ENCODE measurements at places on chromosomes 7 and 10.

GRCh38 chr7:147047696-147048095 is 931.1 kb downstream of the CNTNAP2 start:
- DNase-seq: no peak

- no peak for DNase-seq
Measured at GRCh38 chr10:8336629-8337331, 282.3 kb downstream of the GATA3 start.

GRCh38 chr10:5447056-5447455 is 34.7 kb downstream of the NET1 start:
- DNase-seq: no peak

- DNase-seq: no peak
Measured at GRCh38 chr10:75406462-75407223, 5.1 kb upstream of the ZNF503 start.

GRCh38 chr10:132132421-132132841 is 54.3 kb upstream of the DPYSL4 start:
- DNase-seq: peak; percentile 42

- peak; percentile 75 for DNase-seq
Measured at GRCh38 chr7:43735802-43736603, 6.7 kb upstream of the COA1 start.

DNA sequence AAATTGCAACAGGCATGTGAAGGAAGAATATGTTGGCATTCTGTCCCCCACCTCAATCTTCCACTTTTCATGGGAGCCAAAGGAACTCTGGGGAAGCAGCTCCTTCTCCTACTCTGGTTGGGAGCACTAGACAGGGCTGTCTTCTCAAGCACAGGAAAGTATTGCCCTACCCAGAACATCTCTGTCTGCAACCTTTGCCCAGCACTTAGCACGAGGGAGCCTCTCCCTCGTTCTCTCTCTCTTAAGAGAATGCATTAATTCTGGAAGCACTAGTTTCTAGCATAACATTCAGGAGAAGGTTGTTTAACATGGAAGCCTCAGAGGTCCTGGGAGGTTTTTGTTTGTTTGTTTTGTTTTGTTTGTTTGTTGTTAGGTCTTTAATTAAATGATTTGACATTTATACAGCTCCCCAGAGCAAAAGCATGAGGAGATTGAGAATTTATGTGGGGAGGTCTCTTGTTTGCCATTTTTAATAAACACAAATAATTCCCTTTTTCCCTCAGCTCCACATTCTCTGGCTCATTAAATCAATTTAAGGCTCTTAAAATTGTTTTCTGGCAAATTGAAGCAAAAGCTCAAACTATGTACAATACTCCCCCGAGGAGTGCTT is 240.6 kb downstream of the TRIL start:
- DNase-seq: no peak

- DNase-seq: no peak
Measured at GRCh38 chr7:5001911-5002310, 42.9 kb upstream of the MMD2 start.

DNA sequence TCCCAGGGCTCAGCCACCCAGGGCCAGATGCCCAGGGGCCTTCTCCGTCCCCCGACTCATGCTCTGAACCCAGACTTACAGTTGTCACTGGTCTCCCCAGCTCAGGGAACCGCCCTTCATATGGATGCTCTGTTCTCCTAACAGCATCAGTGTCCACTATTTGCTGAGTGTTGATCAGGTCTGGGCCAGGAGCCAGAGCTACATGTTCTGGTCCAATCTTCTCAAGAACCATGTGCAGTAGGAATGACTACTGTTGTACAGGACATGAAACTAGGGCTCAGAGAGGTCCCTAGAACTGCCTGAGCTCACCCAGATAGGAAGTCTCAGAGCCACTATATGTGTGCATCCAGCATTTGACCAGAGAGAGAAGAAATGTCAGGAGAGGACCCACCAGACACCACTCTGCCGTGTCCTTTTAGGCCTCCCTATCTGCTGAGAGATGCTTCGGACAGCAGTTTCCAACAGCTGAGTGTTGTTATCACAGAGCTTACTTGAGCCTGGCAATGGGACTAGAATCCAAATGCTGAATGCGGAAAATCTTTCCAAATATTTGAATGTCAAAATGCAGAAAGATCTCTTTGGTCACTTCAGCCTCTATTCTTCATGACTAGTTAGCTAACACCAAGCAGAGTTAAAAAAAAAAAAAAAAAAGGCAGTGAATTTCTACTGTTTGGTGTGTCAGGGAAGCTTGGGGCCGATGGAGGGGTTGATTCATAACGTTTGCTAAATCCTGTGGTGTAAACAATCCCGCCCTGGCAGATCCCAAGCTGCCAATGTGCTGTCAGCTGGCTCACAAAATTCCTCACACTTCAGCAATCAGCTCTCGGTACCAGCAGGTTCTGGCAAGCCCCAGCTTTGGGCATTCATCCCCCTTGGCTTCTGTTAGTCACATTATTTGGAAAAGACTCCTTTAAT is 246.1 kb downstream of the TNS3 start:
- DNase-seq: no peak

DNA sequence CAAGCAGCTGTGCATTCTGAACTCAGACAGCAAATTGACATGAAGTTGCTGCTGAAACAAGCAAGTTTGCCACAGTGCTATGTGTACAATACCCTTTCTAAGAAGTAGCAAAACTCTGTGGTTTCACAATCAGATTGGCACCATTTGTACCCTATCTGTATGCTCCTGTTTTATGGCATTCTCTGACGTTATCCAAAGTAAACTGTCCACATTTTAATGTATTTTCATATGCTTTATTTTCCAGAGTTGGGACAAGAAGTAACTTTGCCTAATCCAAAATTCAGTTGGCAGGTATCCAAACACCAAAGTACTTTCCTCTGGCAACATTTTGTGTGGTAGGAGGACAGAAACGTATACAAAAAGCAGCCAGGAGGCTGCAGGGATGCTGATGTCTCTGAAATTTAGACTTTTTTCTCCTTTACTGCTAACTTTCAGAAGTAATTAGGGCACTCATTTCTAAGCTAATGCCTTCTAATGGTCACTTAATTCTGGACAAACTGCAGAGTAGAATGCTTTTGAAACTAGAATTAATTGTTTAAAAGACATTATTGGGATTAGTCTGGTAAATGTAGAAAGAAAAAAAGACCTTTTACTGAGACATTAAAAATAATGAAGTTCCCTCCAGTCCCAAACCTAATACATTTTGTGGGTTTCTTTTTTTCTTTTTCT is 414.7 kb upstream of the NRP1 start:
- DNase-seq: no peak

GRCh38 chr7:155850001-155850436 is 37.8 kb upstream of the SHH start:
- DNase-seq: no peak

- DNase-seq: no peak
Measured at GRCh38 chr10:112168733-112169132, 14.8 kb downstream of the GPAM start.

DNA sequence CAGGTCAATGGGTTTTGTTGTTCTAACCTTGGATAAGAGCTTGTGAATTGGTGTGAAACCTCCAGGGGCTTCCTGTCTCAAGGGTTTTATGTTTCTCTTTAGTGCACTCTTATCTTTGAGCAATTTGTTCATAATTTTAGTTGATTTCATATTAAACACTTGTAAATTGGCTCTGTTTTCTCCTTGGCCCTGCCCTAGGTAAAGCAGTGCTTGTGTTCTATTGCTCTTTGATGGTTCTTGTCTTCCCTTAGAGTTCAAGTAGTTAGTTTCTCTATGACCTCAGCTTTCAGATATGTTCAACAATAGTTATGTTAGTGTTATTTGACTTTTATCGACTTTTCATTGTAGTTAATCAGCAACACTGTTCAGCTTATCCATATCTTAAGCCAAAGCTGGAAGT is 566.4 kb upstream of the POT1 start:
- no peak for DNase-seq

- no peak for DNase-seq
Measured at GRCh38 chr10:36759141-36759805, 366.1 kb upstream of the ANKRD30A start.

GRCh38 chr7:134916171-134916883 is 70.0 kb upstream of the AGBL3 start:
- DNase-seq: no peak

- DNase-seq: peak; percentile 84
Measured at GRCh38 chr7:21338728-21339164, 89.1 kb upstream of the SP4 start.

DNA sequence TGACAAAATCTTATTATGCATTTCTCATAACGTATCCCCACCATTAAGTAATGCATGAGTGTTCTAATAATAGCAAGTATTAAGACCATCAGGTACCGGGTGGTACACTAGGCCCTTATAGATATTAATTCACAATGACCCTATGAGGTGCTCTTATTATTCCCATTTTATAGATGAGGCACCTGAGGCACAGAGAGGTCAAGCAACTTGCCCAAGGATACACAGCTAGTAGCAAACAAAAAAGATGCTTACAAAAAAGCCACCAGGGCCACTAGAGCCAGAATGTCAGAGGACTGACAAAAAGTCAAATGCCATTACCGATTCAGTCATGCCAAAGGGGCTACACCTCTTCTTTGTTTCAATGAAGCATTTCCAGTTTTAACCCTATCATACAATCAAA is 5.9 kb downstream of the RSU1 start:
- no peak for DNase-seq

DNA sequence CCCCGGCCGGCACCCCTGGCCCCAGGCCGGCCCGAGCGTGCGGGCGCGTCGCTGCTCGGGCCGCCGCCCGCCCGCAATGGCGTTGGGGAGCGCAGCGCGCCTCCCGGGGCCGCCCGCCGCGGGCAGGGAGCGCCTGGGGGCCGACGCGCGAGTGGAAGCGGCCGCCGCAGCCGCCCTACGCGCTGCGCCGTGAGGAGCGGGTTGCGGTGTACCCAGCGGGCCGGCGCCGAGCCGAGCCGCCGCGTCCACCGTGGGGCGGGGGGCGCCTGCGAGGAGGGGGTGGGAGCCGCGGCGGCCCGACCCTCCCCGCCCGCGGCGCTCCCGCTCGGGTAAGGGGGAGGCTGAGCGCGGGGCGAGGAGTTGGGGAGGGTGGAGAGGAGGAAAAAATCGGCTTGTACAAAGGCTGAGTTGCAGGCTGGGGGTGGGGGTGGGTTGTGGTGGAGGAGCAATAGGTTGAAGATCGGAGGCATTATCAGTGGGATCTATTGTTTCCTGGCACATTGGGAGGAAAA is 473 bp downstream of the PPP1R9A start:
- no peak for DNase-seq

GRCh38 chr10:12699781-12700556 is 301.5 kb downstream of the CCDC3 start:
- no peak for DNase-seq

GRCh38 chr10:104267721-104268404 is 1.1 kb upstream of the GSTO2 start:
- DNase-seq: no peak

GRCh38 chr10:100480002-100480401 is 17.2 kb downstream of the WNT8B start:
- no peak for DNase-seq

GRCh38 chr10:122164815-122165483 is 106.1 kb upstream of the BTBD16 start:
- no peak for DNase-seq

- no peak for DNase-seq
Measured at GRCh38 chr7:47734287-47734948, 152.5 kb upstream of the TNS3 start.

DNA sequence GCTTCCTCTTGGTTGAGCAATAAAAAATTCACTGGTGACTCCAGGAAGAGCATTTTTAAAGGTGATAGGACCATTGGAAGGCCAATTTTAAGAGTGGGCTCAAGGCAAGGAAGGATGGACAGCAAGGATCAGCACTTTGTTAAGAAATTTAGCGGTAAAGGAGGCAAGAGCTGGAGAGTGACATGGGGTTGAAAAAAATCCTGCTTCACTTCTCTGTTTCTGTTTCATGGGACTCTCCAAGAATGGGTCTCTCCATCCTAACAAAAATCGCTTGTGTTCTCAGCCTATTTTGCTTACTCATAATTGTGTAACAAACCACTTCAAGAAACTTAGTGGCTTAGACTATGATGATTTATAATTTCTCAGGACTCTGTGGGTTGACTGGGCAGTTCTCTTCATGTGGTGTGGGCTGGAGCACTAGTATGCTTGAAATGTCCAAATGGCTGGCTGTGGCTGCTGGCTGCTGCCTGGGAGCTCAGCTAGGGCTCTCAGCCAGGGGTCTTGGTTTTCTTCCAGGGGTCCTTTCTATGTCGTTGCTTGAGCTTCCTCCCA is 59.8 kb upstream of the ZNRF2 start:
- DNase-seq: no peak

DNA sequence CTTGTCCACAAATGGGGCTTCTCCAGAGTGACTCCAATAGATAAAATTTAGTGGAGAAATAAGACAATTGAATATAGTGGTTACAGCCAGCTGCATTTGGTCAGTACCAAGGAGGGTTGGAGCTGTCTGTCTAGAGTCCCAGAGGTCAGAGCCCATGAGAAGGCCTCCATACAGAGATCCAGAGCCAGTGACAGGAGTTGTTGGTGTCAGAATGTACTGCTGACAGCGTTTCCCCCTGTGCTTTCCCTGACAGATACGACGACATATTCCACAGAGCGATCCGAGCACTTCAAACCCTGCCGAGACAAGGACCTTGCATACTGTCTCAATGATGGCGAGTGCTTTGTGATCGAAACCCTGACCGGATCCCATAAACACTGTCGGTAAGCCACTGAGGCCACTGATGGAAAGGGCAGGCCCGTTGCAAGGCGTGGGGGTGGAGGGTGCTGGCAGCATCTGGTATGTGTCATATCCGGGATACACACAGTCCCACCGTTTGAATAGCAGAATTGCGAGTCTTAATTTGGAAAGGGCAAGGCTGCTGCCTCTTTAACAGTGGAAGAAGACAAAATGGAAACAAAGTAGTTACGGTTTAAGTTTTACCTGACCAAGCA is 483.6 kb downstream of the NRG3 start:
- DNase-seq: no peak

DNA sequence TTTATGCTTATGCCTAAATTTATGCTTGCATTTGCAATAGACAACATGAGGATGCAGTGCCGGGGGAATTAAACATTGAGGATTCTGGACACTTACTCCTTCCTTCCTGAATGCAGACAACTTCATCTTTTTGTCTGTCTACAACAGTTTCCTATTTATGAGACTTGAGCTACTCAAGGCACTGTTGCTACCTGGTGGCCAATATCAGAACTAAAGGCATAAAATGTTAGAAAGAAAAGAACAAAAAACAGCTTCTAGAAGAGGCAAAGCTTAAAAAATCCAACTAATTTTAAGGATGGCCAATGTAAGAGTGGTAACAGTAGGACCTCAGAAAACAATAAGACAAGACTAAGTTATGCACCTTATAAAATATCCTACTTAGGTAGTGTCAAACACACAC is 144.5 kb upstream of the PTN start:
- DNase-seq: no peak

GRCh38 chr7:131904760-131905327 is 348.4 kb upstream of the PODXL start:
- no peak for DNase-seq

DNA sequence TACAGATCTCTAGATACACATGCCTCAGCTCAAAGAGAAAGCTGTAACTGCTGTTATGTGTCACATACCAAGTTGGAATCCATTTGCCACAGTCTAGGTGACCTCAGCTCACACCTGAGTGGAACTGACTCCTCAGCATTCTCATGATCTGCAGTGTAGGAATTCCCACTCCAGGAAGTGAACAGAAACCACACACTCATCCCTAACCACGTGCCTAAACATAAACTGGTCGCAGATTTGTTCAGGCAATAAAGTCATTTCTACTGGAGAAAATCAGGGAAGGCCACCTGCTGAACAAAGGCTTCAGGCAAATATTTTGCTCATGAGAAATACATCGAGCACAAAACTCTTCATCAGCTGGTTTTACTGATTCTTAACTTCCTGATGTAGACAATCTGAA is 23.0 kb upstream of the ZMYND11 start:
- no peak for DNase-seq

Data from natural killer cell treated with Interleukin-12 subunit alpha and Interleukin-12 subunit beta and Interleukin-15 and Interleukin-18, amount 100 ng/mL, for 72 hours (primary cell).